ENCODE measurements at places on chromosomes 16 and 17.
A peak's percentile ranks its signal among the peaks of the same experiment; 100 is the strongest.

GRCh38 chr16:59975953-59976352 is 1241.8 kb upstream of the GOT2 start:
- DNase-seq, result no peak

GRCh38 chr16:51508490-51509212 is 357.6 kb upstream of the SALL1 start:
- no peak for DNase-seq

DNA sequence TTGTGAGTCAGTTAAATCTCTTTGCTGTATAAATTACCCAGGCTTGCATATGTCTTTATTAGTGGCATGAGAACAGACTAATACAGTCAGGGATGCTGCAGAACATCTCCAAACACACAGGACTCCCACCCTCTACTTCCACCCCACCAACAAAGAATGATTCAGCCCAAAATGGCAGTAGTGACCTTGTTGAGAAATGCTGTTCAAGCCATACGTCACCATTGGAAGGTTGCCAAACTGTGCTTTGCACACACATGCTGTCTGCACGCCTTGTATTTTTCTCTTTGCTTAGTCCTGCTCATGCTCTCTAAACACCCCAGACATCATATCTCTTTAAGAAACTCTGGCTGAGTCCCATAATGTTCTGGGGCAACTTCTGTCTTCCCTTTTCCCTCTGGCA is 589.6 kb downstream of the WWOX start:
- DNase-seq, result no peak

DNA sequence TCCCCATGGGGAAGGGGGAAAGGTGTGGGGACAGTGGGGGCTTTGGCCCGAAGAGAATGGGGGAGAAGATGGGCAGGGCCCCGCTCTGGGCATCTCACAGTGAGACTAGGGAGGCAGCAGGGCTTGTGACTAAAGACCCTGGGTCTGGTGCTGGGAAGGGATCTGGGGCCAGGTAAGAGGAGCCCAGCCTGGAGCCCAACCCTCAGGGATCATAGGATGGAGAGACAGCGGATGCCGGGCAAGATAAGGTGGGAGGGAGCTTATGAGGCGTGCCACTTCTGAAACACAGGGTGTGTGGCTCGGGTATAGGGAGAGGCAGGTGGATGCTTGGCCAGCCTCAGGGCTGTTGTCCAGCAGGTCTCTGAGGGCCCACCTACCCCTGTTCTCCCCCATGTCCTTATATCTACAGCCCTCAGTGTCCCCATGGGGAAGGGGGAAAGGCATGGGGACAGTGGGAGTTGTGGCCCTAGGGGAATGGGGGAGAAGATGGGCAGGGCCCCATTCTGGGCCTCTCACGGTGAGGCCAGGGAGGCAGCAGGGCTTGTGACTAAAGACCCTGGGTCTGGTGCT is 15.4 kb downstream of the USP6 start:
- DNase-seq, result no peak

- DNase-seq, result peak; percentile 13
These were observed 11.7 kb upstream of the CNTNAP4 start for GRCh38 chr16:76265434-76266045.

DNA sequence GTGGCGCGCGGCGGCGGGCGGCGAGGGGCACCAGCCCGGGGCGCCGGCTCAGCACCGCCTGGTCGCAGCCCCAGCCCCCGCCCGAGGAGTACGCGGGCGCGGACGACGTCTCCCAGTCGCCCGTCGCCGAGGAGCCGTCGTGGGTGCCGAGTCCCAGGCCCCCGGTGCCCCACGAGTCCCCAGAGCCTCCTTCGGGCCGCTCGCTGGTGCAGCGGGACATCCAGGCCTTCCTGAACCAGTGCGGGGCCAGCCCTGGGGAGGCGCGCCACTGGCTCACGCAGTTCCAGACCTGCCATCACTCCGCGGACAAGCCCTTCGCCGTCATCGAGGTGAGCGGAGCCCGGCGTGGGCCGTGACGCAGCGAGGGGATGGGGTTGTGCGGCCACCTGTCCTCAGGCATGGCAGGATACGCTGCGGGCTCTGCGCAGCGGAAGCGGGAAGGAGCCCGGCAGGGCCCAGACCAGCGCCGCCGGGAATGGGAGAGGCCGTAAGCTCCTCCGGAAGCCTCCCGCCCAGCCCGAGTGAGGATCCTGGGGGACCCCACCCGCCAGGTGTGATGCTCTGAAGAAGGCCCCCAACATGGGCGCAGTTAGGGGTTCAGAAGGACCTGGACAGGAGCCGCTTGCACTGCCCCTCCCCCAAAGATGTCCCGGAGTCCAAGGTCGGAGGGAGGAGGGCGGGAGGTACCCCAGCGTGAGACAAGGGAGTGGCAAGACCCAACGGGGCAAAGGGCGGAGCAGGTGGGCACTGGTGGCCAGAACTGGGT is 522 bp downstream of the NAGS start:
- DNase-seq, result no peak

DNA sequence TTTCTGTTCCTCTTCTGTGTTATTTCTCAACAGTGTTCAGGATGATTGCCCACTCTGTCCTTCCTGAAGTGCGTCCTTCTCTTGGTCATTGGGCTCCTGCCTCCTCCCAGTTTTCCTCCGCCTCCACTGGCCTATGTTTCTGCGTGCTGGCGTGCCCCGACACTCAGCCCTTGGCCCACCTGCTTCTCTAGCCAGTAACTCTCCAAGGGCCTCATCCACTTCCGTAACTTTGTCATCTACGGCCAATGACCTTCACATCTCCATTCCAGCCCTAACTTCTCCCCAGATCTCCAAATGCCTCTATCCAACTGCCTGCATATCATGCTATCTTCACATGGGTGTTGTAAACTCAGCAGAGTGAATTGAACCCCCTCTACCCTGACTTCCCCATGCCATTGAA is 39.6 kb upstream of the RPL38 start:
- DNase-seq, result no peak

DNA sequence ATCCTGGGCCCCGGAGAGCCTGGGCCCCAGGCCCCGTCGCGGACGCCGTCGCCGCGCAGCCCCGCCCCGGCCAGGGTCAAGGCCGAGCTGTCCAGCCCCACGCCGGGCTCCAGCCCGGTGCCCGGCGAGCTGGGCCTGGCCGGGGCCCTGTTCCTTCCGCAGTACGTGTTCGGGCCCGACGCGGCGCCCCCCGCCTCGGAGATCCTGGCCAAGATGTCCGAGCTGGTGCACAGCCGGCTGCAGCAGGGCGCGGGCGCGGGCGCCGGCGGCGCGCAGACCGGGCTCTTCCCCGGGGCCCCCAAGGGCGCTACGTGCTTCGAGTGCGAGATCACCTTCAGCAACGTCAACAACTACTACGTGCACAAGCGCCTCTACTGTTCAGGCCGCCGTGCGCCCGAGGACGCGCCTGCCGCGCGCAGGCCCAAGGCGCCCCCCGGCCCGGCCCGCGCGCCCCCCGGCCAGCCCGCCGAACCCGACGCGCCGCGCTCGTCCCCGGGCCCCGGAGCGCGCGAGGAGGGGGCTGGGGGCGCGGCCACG is 36.8 kb upstream of the ZC3H18 start:
- no peak for DNase-seq

DNA sequence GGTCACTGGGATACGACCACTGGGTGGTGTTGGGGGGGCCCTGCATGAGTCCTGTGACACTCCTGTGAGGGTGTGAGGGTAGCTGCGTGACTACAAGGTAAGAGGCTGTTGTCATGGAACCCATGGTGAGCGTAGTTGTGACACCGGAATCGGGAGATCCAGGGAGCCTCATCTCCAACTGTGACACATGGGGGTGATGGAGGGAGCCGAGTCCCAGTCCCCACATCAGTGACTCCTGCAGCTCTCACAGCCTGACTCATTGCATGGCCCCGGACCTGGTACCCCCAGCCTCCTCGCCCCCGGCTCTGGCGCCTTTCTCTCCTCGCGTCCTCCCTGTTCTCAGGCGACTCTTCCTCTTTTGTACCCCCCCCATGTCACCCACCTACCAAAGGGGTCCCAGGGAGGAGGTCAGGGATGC is 14.2 kb downstream of the CDH16 start:
- no peak for DNase-seq

DNA sequence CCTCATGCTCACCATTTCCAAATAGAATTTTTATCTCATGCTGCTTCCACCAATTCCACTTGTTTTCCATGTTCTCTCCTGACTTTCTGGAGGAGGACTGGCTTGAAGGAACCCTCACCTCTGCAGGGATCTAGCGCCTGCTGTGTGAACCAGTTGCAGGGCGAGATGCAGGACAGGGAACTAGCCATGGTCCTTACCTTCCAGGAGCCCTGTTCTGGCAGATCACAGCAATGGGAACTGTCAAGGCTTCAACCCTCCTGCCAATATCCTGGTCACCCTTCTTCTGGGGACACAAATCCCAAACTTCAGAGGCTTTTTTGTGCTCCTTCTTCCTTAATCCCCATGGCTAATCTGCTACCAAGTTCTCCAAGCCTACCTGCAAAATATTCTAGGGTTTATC is 60.4 kb upstream of the MMP2 start:
- no peak for DNase-seq

DNA sequence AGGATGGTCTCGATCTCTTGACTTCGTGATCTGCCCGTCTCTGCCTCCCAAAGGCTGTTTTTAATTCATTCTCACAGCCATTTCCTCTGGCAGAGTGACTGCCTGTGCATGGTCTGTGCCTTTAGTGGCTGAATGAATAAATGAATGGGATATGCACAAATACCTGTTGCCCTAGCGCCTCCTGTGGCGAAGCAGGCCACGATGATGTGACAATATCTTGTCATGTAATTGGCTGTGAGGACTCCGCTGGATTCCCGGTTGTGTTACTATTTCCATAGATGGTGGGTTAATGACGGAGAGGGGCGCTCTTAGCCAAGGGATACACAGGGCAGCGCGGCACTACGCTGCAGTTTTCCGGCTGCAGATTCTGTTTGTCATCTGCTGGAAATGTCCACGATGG is 26.8 kb upstream of the ENDOV start:
- DNase-seq, result no peak

DNA sequence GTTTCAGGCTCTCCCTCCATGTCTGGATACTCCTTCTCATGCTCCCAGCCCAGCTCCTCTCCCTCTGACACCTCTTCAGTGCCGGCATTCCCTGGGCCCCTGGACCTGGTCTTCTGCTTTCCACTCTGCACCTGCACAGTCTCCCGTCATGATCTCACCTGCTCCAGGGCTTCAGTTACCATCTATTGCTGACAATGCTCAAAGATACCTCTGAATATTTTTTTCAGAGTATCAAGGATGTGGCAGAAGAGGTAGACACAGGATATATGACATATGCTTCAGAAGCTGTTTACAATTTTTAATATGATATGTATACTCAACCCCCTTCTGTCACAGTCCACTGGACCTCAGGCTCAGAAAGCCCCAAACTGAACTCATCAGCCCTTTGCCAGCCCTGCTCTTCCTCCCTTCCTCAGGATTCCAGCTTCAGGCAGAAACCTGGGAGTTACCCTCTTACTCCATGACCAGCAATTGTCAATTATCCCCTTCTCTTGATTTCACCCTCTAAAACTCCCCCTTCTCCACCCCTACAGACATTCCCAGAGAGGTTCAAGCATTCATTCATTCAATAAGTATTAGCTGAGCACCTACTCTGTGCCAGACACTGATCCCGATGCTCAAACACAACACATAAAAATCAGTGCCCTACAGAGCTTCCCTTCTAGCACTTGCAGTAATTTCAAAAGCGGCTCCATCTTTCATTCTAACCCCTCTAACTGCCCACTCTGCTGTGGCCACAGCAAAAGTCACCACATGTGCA is 7.8 kb upstream of the MLLT6 start:
- DNase-seq, result no peak

- peak; percentile 69 for DNase-seq
These were observed 1.3 kb upstream of the CUEDC1 start for GRCh38 chr17:57956291-57957119.

- DNase-seq, result no peak
These were observed 15.3 kb downstream of the MPP2 start for GRCh38 chr17:43891851-43892646.

- DNase-seq, result no peak
These were observed 38.9 kb upstream of the PLCG2 start for GRCh38 chr16:81740169-81740568.

GRCh38 chr17:43026595-43026994 is 1.6 kb downstream of the RND2 start:
- DNase-seq, result no peak

GRCh38 chr16:62709794-62710193 is 673.6 kb upstream of the CDH8 start:
- DNase-seq, result no peak

GRCh38 chr17:33679595-33679994 is 386.5 kb upstream of the ASIC2 start:
- no peak for DNase-seq

GRCh38 chr17:58993311-58993710 is 113.4 kb downstream of the TRIM37 start:
- DNase-seq, result no peak

DNA sequence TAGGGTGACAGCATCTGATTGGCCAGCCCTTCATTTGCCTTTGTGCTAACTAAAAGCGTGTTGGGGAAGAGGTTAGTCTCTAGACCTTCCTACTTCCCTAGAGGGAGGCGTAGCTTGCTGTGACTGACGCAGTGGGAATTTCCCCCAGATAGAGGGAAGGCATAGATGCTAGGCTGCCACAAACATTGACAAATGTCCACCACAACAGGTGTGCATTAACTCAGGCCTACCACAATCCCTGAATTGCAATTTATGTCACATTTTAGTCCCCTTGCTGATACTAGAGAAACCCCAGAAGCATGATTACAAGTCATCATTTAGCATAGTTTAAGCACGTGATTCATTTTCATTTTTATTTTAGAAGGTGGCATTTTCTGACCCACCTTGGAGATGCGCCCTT is 76.3 kb upstream of the WSB1 start:
- no peak for DNase-seq

DNA sequence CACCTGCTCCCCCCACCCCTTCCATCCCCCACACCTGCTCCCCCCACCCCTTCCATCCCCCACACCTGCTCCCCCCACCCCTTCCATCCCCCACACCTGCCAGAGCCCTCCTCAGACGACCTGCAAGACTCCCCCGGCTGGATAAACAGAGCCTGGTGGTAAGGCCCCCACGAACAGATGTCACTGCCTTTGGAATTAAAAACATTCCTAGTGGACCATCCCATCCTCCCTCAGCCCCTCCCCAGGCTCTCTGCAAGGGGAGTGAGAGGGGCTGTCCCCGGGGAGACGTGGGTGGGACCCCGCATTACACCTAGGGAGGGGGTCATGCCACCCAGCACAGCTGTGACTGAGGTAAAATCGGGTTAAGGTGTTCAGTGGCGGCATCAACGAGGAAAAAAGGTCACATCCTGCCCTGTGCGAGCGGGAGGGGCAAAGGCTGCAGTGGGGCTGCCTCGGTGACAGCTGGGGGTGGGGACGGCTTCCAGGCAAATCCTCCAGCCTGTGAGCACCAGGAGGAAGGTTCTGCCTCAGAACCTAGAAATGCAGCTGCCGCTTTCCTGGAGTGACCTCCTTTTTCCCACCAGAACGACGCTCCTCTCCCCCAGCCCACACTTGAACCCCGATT is 38.7 kb downstream of the TIMM22 start:
- DNase-seq, result no peak

GRCh38 chr16:67847064-67847861 is at the start of gene CENPT:
CENPT (minus strand) TSS chr16:67847693; CDS start chr16:67833859, 13,834 bp downstream.
- DNase-seq, result peak; percentile 63

GRCh38 chr16:50369133-50369804 is 481 bp upstream of the BRD7 start:
- no peak for DNase-seq
